Heart right ventricle (tissue), 16 donors: ENCODE measurements at places on chromosomes 4 and X. TPM values are rescaled to one million over a fixed set of nuclear protein-coding genes. Genes with fewer than 3 reads are reported as not detected.

DNA sequence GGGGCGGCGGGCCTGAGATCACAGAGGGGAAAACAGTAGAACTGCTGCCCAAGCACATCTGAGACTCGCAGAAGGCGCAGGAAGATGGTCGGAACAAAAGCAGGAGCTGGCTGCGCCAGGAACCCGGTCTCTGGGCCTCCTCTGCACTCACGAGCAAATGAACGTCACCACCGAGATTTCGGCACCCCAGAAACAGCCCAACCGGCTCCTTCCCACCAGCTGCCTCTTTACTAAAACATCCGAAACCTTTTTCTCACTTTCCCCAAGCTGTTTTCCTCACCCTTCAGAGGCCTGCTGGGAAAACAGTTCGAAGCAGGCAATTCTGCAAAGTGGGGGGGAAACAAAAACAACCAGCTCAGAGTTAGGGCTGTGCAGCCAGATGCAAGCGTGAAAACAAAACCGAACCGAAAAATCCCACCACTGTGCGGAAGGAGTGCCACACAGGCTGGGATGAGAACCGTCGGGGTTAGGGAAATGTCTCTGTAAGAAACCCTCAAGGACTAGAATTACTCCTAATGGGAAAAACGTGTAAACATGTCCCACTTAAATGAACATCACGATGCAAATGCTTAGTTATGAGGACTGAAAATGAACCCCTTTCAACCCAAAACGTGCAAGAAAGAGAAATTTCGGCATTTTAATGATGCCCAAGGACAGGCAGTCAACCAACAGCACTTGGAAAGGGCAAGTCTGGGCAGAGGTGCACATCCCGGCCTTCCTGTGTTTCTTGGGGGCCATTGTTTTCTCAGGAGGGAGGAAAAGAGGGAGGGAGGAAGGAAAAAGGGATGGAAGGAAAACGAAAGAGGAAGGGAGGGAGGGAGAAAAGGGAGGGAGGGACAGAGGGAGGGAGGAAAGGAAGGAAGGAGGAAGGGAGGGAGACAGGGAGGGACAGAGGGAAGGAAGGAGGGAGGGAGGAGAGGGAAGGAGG is 15.8 kb downstream of the DHRSX start:
- peak; percentile 29 for DNase-seq

SOX3 gene
- total RNA-seq = not detected

H2BW2 gene
- total RNA-seq = not detected

NPY1R gene
- total RNA-seq = 0.52 TPM

LRIT3 gene
- total RNA-seq = not detected
